ENCODE measurements at places on chromosomes 13 and 19.

GRCh38 chr13:98199480-98199879, 22.4 kb upstream of the RNF113B start:
- DNase-seq: no peak

GRCh38 chr19:32311371-32311770, 34.0 kb upstream of the ZNF507 start:
- no peak for DNase-seq

DNA sequence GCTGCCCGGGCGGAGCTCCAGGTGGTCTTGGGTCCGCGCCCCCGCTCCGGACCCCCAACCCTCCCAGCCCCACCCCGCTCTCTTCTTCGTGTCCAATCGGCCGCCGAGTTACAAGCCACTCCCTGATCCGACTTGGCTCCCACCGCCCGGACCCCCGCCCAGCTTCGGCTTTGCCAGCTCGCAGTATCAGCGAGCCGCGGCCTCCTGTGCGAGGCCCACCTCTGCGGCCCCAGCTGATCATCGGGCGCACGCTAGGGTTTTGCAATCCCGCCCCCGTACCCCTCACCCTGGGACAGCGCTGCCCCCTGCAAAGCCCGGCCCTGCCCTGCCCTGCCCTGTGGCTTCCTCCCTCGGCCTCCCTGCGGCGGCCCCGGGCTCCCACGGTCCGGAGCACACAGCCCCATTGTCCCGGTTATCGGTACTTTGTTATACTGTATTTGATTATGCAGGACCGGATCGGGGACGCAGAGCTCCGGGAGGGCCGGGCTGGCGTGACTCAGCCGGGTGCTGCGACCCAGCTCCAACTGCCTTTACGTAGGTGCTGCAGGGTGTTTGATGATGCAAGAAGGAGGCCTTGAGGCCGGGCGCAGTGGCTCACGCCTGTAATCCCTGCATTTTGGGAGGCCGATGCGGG, 598 bp upstream of the LPAR2 start:
- no peak for DNase-seq

DNA sequence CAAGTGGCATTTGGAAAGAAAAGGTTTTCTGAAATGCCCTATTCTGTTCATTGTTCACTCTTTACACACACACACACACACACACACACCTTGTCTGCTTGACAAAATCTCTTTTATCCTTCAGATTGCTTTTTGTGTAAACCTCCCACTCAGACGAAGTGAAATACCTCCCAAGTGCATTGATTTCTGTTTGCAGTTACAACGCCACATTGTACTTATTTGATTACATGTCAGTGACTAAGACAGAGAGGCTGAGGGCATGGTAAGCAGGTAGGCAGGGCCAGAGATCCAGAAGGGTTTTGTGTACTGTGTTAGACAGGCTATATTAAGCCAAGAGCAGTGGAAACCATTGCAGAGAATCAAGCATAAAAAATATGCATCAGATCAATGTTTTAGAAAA, 561.8 kb downstream of the GPC6 start:
- DNase-seq: no peak

DNA sequence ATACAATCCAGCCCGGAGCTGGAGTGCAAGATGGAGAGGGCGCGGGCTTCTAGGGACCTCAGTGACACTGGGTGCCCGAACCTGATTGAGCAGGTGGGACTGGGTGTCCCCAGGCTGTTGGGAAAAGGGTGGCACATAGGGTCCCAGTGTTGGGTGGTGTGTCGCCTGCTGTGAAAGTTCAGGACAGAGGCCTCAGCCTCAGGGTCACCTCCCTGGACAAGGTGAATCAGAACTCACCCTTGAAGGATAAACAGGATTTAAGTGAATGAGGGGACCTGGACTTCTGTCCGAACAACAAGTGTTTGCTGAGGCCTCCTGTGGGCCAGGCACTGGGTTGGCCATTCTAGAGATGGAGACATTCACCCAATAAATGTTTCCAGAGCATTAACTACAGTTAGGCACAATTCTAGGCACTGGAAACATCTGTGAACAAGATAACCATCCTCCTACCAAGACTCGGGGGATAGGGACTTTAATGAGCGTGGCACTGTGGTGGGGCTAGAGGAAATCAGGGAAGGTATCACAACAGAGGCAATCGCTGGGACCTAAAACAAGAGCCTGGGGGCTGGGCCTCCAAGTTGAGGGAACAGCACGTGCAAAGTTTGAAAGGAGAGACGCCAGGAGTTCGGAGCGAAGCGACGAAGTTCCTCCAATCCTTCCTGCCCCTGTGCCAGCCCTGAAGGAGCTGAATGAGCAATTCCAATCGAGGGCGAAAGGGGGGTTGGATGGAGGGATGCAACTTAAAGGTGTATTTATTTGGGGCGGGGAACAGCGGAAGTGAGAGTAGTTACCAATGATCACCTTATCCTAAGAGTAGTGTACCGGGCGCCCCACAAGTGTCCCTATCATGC, 921 bp upstream of the POLD1 start:
- DNase-seq: no peak

GRCh38 chr13:37481885-37482227, 116.7 kb downstream of the POSTN start:
- no peak for DNase-seq

DNA sequence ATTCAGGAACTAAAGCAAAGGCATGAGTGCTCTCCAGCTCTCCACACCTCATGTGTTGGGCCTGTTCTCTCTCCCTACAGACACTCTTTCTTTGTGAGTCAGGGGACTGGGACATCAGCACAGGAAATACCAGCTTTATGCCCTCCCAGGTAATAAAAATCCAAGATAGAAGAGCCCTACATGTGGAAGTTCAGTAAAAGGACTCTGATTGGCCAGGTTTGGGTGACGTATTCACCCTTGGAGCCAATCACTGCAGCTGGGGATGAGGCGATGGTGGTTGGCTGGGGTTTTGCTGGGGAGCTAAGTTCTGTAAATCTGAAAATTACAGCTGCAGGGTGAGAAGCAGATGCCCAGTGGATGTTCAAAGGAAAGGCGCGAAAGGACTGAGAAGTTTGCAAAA, 32.5 kb downstream of the CCDC70 start:
- no peak for DNase-seq

DNA sequence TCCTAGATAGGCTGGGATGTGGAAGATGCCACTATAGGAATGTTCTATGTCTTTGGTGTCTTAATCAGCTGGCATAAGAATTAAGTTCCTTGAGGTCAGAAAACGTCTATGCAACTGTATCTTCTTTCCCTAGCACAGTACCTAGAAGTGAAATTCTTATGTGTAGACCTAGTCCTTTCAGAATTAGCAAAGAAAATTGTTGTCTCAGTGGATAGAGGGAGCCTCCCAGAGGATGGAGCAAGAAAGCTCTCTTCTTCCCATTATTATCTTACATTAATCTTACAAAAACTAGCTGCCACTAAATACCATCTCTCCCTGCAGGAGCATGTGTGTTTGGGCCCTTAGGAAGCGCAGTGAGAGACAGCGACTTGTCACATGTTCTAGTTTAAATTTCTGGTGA, 11.6 kb downstream of the CLDN10 start:
- DNase-seq: no peak

DNA sequence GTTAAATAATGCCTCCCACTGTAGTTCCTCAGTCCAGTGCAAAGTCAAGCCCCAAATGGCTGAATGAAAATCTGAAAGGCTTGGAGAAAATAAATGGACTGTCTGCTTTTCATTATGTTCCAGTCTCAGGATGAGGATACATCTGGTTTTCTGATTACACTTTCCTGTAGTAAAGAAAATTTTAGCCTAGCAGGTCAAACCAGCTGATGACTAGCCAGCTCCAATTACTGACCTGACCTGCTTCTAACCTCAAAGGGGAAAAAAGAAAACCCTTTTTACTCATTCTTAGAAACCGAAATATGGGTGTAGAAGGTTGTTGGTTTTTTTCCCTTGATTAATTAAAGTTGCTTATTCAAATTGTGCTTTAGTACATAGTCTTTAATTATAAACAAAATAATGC, 418.4 kb downstream of the EFNB2 start:
- no peak for DNase-seq

- DNase-seq: no peak
Observed at GRCh38 chr19:21221693-21222092, 79.9 kb downstream of the ZNF431 start.

DNA sequence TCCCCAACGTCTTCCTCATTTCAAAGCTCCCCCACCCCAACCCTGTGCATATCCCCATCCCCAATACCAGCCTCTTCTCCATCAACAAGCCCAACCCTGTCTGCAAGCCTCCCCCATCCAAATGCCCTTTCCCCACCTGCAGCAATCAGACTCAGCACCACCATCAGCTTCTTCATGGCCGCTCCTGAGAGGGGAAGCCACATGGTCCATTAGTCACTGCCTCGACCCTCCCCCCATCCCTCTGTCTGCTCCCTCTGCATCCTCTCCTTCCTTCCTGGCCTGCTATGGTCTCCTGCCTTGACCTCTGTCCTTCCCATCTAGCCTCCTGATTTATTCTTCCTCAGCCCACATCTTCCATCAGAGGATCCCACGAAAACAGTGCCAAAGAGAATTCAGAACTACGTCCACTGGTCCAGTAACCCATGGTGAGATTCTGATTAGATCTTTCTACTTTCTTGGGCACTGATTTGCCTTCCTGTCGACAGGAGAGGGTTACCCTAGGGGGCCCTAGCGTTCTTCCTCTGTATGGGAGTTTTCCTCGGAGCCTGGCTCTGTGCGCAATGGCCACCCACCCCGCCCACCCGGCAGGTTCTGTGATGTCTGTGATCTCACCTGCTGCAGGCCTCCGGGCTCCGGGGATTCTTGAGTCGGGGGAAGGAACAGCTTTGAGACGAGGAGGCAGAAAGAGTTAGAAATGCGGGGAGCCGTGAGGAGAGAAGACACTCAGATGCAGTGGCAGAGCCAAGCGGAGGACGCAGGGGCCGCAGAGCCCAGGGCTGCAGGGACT, 1.3 kb downstream of the KLK6 start:
- DNase-seq: no peak

Measured in cortex of kidney (tissue), 1 donor.